ENCODE measurements at places on chromosomes 13 and 19.

DNA sequence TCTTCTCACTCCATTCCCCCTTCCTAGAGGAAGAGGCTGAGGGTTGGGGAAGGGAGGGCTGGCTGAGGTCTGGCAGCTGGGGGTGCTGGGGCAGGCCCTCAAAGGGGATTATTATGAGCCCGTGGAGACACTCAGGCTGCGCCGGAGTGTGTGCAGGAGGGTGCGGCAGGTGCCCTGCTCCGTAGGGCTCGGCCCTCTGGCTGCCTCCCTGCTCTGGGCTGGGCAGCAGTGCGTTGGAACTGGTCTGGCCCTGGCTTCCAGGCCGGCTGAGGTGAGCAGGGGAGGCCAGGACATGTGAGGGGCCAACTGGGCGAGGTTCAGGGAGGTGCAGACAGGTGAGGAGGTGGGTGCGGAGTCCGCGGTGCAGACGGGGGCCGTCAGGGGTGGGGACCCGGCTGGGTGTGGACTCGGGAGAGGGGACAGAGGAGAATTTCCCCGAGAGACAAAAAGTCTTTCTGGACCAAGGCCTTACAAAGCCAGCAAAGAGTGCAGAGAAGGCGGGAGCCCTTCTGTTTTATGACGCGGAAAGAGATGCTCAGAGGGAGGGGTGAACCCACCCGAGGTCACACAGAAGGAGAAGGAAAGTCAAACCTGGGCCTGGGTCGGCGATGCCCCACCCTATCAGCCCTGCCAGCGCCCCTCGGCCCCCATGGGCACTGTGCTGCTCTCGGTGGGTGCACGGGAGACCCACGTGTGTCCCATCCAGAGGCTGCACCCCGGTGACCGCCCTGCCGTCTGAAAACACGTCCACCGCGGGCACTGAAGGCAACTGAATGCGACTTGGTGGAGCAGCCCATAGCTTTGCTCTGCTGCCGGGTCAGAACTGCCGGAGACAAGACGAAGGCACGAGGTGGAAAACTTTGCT, 31.0 kb downstream of the PIP5K1C start:
- DNase-seq: no peak

- peak; percentile 78 for DNase-seq
Measured at GRCh38 chr19:5340637-5341447, at the start of gene PTPRS. Gene PTPRS (minus strand): TSS chr19:5340812. CDS start chr19:5286140, 54,672 bp downstream.

GRCh38 chr19:18300930-18301717, 19.7 kb upstream of the JUND start:
- DNase-seq: no peak

DNA sequence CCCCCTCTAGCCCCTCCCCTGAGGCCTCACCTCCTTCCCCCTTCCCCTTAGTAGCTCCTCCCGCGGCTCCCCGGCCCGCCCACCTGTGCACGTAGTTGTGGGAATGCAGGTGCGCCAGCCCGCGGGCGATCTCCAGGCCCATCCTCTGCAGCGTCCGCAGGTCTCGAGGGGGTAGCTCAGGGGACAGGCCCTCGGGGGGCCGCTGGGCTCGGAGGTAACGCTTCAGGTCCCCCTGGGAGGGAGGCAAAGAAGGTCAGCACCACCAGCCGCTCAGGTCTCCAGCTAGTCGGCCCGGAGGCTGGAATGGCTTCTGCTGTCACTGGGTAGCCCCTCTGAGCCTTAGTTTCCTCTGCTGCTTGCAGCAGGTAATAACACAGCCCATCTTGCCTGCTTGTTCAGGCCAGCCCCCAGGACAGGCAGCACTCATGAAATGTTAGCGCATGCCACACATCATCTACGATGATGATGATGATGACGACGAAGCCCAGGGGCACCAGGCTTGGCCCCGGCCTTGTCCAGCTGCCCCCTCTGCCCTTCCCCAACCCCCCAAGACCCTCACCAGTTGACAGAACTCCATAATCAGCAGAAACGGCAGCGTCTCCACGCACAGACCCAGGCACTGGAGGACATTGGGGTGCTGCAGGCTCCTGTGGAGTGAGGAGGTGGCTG, 9.2 kb downstream of the LMTK3 start:
- DNase-seq: peak; percentile 78

DNA sequence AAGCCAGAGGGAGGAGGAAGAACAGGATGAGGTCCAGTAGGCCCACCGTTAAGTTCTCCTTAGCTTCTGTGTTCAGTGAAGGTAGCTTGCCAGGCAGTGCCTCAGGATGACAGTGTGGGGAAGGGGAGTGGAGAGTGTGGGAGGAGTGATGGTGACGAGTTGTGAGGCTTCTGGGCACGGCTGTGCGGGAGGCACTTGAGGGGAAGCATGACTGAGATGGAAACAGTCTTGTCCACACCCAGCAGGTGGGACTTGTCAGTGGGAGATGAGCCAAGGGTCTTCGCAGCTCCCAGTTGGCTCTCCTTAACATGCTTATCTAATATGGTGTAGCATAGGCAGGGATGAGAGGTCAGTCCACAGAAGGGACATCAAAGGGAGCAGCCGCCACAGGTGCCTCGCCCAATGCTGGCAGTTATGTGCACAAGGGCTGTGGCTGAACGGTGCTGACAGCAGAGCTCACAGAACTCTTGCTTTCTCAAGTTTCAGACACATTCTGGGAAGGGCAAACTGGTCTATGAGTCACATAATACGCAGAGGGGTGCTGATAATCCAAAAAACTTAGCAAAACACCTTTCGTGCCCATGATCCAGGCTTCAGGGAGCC, 47.5 kb downstream of the OXGR1 start:
- no peak for DNase-seq

GRCh38 chr19:14106840-14107239, 10.7 kb downstream of the PRKACA start:
- DNase-seq: no peak

DNA sequence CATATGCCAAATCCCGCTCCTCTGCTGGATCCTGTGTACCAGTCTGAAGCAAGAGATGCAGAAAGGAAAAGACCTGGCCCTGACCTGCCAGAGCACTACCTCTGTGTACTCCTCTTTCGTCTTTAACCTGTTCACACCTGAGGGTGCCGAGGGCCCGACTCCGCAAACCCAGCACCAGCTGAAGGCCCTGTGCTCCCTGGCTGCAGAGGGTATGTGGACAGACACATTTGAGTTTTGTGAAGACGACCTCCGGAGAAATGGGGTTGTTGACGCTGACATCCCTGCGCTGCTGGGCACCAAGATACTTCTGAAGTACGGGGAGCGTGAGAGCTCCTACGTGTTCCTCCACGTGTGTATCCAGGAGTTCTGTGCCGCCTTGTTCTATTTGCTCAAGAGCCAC, 22.1 kb downstream of the NLRP4 start:
- DNase-seq: no peak

GRCh38 chr19:34359954-34360315, 5.1 kb upstream of the GPI start:
- DNase-seq: no peak

GRCh38 chr13:71374471-71375049, 492.4 kb downstream of the DACH1 start:
- no peak for DNase-seq

DNA sequence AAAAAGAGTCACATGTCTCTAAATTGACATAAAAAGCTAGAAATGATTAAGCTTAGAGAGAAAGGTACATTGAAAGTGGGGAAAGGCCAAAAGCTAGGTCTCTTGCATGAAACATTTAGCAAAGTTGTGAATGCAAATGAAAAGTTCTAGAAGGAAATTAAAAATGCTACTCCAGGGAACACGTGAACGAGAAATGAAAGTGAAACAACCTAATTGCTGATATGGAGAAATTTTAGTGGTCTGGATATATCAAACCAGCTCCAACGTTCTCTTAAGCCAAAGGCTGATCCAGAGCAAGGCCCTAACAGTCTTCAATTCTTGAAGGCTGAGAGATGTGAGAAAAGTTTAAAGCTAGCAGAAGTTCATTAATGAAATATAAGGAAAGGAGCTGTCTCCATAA, 419.8 kb downstream of the SLITRK6 start:
- no peak for DNase-seq
